ENCODE measurements at places on chromosomes 5 and 9.

GRCh38 chr9:37035648-37036370, 1.7 kb upstream of the PAX5 start:
- DNase-seq, result no peak

DNA sequence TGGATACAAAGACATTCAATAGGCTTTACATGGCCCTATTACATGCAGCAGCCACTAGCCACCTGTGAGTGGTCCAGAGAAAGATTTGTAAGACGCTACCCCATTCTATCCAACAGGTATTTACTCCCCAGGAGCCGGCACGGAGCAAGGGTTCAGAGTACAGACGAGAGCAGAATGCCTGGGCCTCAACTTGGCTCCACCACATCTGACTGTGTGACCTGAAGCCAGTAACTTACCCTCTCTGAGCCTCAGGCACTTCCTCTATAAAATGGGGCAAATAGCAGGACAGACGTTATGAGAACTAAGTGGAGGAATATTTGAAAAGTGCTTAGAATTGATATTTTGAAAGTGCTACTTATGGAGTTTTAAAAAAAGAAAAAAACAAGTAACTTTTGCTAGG, 100.0 kb downstream of the TLE1 start:
- DNase-seq, result no peak

- no peak for DNase-seq
Observed at GRCh38 chr9:97794666-97795065, 58.4 kb upstream of the FOXE1 start.

DNA sequence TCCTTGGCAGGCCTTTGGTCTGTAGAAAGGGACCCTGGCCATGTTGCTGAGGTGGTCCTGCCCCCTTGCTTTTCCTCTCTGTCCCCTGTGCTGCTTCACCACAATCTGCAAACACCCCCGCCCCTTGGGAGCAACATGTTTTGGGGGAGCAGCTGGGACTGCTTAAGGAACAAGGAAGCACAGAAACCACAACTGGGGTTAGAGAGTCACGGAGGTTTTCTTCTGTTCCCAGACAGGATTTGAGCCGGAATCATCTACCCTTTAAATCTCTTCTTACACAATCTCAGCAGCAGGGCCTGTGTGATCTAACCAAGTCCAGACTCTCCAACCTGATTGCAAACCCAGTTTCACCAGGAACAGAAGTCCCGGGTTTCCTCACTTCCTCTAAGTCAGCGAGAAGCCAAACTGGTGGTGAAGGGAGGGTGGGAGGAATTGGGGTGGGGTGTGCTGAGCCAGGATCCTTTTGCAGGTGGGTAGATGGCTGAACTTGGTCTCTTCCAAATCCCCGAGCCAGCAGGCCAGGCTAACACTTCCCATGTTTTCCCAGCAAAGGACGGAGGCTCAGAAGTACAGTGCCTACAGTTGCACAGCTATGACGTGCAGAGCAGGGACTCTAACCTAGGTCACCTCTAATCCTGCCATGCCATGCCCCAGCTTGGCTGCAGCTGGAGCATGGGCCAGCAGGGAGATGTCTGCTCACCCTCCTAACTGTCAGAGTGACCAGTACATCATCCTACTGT, 25.0 kb downstream of the SH3PXD2B start:
- no peak for DNase-seq

DNA sequence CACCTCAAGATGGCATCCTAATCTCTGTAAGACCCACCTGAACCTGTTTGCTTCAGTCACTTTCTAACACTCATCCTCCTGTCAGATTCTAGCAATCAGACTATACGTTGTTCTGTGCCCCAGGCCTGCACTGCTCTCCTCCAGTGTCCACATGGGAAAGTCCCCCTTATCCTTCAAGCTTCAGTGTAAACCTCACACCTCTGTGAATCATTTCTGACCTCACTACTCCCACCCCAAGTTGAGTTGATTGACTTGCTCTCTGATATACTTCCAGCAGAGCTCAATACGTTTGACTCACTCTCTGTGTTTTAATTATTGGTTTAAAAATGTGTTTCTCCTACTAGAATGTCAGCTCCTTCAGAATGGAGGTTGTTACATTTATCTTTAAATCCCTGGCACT, 240.2 kb downstream of the FBXL17 start:
- no peak for DNase-seq

GRCh38 chr9:35510754-35511428, 21.0 kb downstream of the RUSC2 start:
- no peak for DNase-seq

DNA sequence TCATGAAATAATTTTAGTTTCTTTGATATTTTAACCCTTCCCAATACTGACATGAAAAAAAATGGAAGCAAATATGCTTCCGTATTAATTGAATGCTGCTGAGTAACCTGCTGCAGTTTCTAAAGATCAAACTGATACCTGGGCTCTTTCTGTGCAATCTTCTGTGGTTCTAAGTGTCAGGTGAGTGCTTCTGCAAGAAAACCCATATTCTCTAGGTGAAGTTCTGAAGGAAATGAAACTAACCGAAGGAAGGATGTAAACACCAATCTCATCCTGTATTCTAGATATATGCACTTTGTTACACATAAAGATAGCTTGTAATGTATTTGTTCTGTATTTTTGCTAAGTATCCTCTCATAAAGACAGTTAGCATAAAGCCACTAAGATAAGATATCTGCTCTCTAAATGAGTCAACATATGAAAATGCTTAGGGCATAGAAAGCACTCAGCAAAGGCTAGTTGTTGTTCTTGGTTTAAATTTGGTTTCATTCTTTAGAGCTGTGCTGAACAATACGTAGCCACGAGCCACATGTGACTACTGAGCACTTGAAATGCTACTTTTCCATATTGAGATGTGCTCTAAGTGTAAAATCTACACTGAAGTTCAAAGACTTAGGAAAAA, 52.0 kb downstream of the ITGA2 start:
- DNase-seq, result no peak

DNA sequence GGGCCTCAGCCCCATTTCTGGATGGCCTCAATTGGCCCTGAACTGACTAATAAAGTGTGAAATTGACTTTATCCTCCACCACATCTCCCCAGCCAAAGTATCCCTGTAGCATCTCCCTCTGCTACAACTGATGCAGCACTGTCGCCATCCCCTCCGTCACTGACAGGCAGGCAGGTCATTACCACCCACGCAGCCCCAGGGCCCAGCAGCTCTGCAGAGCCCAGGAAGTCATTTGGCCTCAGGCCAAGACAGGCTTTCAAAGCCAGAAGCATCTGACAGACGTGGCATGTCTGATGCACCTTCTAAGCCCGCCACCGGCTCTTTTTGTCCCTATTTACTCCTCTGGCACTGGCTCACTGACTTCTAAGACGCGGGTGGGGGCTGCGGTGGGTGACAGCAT, 65.3 kb downstream of the ARHGEF37 start:
- DNase-seq, result no peak

- no peak for DNase-seq
Observed at GRCh38 chr5:154221371-154221896, 30.9 kb downstream of the GALNT10 start.

DNA sequence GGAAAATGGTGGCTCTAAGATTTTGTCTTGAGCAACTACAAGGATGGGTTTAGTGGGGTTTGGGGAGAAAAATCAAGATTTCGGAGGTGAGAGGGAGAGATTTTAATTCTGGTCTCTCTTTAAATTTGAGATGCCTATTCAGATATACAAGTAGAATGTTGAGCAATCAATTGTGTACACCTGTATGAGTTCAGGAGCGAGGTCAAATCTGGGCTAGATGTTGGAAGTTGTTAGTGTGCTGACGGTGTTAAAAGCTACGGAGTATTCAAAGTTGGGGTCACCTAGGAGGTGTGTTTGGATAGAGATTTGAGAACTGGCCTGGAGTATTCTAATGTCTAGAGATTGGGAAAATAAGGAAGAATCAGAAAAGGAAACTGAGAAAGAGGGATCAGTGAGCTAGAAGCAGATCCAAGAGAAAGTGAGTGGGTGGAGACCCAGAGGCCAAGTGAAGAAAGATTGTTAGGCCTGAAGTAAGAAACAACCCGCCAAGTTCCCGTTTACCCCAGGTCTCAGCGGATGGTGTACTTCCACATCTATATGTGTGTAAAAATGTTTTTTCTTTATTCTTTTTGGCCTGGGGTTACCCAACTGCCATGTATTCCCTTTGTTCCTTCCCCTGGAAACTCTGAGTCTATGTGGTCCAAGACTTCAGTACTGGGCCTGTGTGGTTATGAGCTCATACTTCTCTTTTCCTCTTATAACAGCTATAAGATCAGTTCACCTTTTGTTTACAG, 11.9 kb upstream of the ARHGAP26 start:
- DNase-seq, result no peak

GRCh38 chr9:135613946-135614805, 25.2 kb downstream of the GLT6D1 start:
- no peak for DNase-seq

DNA sequence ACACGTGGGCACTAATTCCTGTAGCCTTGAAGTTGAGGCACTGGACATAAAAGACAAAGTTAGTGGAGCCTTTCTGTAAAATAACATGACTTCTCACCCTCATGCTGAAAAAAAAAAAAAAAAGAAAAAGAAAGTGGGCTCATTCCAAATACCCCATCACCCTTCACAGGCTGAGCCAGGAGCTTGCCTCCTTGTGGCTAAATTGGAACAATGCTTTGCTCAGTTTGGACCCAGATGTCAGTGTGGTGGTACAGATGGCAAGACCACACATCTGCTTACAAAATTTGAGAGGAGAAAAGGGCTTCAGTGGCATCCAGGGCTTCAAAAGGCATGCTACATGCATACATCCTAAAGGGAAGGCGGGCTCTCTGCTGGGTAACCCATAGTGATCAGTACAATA, 342.8 kb downstream of the EBF1 start:
- no peak for DNase-seq

DNA sequence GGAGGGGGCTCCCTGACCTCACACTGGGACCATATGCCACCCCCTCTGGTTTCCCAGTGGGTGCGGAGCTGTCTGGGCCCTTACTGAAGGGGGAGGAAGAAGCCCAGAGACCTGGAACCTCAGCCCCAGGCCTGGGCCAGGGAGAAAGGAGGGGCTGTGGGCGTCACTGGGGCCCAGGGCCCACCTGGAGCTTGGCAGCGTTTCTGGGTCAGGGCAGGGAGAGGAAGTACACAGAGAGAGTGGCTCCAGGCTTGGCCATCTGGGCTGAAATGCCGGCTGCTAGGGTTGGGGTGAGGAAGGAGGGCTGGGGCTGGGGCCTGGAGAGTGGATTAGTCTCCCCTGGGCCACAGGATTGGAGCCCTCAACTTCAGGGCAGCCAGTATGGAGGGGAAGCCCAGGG, 6.4 kb upstream of the DAB2IP start:
- DNase-seq, result no peak

GRCh38 chr5:63323926-63324325, 638.3 kb downstream of the HTR1A start:
- no peak for DNase-seq

- DNase-seq, result no peak
Observed at GRCh38 chr9:112043423-112043822, 131.7 kb downstream of the SUSD1 start.

GRCh38 chr5:395921-396530, 47.0 kb upstream of the EXOC3 start:
- DNase-seq, result no peak

GRCh38 chr5:82142217-82142841, 135.8 kb downstream of the RPS23 start:
- no peak for DNase-seq

- no peak for DNase-seq
Observed at GRCh38 chr9:26296910-26297572, 595.6 kb downstream of the CAAP1 start.

DNA sequence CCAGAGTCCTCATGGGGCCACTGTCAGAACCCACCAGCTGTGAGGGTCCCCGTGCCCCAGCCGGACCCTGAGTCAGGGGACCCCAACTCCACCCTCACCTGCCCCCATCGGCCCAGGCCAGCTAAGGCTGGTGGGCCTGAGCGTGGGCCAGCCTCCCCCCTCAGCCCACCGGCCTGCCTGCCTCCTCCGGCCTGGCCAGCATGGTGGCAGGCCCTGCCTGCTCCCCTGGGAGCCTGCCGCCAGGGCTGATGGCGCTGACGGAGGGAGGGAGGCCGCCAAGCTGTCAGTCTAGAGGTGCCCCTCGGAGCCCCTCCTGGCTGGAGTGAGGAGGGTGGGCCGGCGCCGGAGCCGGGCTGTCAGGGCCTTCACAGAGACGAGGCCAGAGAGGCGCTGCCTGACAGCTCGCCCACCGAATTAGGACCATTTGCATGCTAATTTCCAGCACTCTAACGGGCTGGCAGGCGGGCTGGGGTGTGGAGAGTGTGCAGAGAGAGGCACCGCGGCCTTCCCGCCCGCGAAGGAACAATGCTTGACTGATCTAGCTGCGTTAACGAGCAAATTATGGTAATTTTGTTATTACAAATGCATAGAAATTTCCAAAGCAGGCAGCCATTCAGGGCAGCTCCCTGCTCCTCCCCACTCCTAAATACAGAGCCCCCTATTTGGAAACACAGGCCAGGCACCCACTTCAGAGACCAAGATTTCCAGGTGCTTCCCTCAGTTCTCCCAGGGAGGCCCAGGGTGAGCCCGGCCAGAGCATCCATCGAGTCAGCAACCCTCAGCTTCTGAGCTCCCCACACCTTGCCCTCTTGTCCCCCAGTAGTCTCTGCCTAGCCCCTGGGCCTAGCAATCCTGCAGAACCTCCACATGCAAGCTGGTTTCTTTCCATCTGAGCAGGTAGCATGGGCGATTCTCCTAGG, 169.3 kb downstream of the PAX5 start:
- DNase-seq, result no peak

DNA sequence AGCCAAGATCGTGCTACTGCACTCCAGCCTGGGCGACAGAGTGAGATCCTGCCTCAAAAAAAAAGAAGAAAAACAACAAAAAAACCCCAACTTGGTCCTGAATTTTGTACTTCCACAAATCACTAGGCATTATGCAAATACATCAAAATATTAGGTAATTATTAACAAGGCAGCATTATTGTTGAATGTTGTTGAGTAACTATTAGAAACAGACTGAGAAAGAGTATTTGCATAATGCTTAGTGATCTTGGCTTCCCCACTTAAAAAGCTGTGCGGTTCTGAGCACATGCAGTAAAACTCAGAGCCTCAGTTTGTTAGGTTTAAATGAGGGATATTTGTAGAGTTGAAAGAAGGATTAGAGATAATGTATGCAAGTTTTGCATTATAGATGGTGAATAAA, 64.2 kb downstream of the SCAMP1 start:
- no peak for DNase-seq

DNA sequence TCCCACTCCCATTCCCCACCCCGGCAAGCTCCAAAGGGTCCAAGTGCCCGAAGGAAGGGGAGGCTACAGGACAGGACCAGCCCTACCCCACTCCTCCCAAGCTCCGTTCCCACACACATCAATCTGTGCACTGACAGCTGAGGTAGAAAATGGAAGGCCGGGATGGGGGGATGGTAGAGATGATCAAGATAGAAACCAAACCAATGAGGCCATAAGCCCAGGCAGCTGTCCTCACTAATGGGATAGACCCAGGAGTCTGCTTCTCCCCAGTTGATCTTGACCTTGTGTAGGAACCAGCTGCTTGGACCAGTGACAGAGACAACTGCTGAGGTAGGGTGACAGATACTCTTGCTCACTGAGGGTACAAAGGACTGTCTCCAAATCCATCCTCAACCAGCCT, 38.6 kb downstream of the B4GALT1 start:
- no peak for DNase-seq

DNA sequence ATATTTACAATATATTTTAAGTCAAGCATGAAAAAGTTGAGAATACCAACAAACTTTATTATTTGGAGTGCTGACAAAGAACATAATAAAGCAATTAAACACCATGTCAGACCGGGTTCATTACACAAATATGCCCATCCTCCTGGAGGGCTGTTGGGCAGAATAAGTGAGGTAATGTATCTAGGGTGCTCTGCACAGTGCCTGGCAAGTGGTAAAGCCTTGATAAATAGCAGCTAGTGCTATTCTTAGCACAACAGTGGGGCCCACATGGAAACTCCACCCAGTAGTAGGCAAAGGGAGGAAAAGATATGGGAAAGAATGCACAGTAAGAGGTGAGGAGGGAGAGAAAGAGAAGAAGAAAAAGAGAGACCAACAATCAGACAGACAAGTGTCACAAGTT, 97.7 kb downstream of the SLC1A3 start:
- no peak for DNase-seq

Data from stimulated activated CD4-positive, alpha-beta T cell treated with anti-CD3 and anti-CD28 coated beads, Interleukin-1b, Interleukin-23, amount 100 ng/mL, for 4 hours (primary cell).